ENCODE measurements at places on chromosomes 7 and 10.

DNA sequence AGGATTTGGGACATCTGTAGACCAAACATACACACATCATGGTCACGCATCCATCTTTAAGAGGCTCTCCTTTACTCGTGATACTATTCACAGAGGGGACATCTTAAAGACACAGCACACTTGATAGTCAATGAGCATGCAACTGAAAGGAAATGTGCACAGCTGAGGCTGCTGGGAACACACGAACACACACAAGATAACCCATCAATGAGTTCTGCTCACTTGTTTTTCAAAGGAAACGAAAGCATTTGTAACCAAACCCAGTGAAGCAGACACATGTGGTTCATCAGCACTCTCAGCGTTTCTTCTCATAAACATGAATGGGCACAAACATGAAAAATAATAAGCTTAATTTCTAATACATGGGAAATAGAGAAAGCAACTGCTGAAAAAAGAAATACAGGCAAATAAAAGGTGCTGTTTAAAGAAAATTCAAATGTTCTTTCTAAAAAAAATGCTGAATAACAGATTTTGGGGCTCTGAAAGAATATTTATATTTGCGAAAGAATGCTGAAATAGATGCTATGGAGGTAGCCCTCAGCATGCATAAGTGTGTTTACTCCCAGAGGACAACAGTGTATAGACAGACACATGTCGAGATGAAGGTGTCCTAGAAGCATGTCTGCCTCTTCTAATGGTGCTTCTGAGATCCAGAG lies 59.7 kb upstream of the LAMB4 start:
- DNase-seq, result no peak

DNA sequence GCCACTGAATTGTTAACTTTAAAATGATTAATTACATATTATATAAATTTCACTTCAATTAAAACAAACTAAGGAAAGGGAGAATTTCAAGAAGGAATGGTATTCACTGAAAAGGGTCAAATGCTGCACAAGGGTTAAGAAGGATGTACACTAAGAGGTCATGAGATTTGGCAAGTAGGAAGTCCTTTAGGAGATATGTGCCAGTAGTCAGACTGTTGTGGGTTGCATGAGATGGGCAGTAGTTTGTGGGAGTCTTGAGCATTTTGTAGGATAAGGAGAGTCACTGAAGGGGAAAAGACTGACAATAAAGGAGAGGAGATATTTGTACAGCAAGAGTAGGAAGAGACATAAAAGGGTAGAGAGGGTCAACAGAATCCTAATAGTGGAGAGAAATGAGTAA lies 12.4 kb upstream of the PTPN12 start:
- DNase-seq, result peak; percentile 32

DNA sequence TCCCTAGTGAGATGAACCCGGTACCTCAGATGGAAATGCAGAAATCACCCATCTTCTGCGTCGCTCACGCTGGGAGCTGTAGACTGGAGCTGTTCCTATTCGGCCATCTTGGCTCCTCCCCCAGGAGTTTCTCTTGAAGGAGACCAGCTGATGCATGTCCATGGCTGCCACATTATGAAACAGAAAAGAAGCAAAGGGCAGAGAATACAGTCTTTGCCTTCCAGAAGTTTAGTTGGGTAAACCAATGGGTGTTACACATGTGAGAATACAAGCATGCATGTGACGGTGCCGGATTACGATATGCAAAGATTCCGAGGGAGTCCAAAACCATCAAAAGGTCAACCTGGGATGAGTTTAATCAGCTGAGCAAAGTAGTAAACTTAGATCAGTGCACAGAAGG lies 151.6 kb downstream of the SEM1 start:
- DNase-seq, result no peak

GRCh38 chr10:49303711-49304110 lies 4.7 kb downstream of the C10orf71 start:
- DNase-seq, result no peak

DNA sequence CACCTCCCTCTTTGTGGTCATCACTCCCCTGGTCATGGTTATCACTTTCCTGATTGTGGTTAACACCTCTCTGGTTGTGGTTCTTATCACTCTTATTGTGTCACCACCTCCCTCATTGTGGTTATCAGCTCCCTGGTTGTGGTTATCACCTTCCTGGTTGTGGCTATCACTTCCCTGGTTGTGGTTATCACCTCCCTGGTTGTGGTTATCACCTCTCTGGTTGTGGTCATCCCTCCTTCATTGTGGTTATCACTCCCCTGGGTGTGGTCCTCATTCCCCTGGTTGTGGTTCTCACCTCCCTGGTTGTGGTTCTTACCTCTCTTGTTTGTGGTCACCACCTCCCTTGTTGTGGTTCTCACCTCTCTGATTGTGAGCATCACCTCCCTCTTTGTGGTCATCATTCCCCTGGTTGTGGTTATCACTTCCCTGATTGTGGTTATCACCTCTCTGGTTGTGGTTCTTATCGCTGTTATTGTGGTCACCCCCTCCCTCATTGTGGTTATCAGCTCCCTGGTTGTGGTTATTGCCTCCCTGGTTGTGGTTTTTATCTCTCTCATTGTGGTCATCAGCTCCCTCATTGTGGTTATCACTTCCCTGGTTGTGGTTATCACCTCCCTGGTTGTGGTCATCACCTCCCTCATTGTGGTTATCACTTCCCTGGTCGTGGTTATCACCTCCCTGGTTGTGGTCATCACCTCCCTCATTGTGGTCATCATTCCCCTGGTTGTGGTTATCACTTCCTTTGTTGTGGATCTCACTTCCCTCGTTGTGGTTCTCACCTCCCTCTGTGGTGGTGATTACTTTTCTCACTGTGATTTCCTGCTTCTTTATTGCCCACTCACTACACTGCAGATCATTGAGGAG lies 106.7 kb downstream of the GPR26 start:
- peak; percentile 23 for DNase-seq

GRCh38 chr10:125857185-125857760 lies 23.8 kb downstream of the DHX32 start:
- DNase-seq, result no peak

DNA sequence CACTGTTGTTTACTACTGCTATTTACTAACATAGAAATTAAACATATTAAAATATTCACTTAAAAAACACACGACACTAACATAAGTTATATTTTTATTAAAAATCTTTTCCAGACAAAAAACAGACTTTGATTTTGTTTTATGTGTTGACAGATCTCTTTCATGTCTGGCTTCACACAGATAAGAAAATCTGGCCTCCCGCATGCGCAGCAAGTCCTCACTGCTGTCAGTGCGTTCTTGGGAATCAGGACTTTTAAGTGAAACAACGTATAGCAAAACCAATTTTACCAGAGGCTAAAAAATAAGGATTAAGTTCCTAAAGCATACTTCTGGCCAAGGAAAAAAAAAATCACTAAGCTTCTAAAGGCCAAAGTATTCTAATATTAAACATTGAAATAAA lies 1.2 kb upstream of the IDI1 start:
- peak; percentile 42 for DNase-seq

GRCh38 chr10:58818900-58819299 lies 306.2 kb downstream of the BICC1 start:
- no peak for DNase-seq

DNA sequence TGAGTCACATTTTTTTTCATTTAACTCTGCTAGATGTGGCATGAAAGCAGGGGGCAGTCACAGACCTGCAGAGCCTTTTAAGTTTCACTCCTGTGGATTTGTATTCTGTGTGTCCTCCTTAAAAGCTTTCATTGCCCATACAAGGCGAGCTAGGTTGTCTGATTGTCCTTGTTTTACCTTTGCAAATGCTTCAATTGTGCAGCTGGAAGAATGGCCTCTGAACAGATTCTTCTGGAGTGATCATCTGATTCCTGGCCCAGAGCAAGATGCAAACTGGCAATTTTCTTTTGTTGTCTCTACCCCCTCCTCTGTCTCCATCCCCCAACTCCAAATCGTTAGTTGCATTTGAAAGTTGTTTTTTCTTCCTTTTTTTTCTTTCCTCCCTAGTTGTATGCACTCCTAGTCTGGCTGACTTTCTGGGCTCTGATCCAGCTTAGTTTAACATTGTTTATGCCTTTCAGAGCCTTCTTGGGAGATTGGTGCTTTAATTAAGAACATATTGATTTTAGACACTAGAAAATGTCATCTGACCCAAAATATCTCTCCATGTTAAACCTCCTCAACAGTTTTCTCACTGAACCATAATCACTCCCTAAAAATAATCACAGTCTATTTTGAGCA lies 150.2 kb downstream of the REEP3 start:
- DNase-seq, result no peak

- DNase-seq, result no peak
Measured at GRCh38 chr10:20598590-20598989, 298.5 kb downstream of the NEBL start.

- no peak for DNase-seq
Measured at GRCh38 chr7:98974205-98974604, 95.9 kb downstream of the TRRAP start.

GRCh38 chr7:66921396-66921917 lies 432 bp downstream of the TMEM248 start:
- peak; percentile 53 for DNase-seq

- no peak for DNase-seq
Measured at GRCh38 chr7:14258441-14258840, 269.0 kb upstream of the ETV1 start.

- no peak for DNase-seq
Measured at GRCh38 chr10:35594115-35595079, 10.7 kb upstream of the GJD4 start.

- DNase-seq, result no peak
Measured at GRCh38 chr10:50469288-50469687, 154.5 kb downstream of the SGMS1 start.

- DNase-seq, result no peak
Measured at GRCh38 chr10:78316451-78316931, 282.8 kb downstream of the RPS24 start.

DNA sequence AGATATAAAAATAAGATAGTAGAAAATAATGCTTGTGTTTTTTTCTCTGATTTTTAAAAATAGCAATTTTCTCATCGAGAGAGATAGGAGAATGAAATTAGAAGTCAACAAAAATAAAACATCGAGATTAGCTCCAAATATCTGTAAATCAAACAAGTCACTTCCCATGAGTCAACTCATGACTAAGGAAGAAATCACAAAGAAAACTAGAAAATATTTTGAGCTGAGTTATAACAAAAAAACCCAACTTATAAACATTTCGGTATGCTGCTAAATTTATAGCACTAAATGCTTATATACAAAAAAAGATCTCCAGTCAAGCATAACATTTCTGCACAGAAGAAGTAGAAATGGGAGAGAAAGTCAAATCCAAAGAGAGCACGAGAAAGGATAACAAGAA lies 140.1 kb downstream of the ITGA8 start:
- DNase-seq, result no peak

GRCh38 chr7:34059136-34059828 lies 153.9 kb downstream of the BMPER start:
- no peak for DNase-seq

- DNase-seq, result peak; percentile 53
Measured at GRCh38 chr10:124646483-124647352, 97.5 kb downstream of the FAM53B start.

DNA sequence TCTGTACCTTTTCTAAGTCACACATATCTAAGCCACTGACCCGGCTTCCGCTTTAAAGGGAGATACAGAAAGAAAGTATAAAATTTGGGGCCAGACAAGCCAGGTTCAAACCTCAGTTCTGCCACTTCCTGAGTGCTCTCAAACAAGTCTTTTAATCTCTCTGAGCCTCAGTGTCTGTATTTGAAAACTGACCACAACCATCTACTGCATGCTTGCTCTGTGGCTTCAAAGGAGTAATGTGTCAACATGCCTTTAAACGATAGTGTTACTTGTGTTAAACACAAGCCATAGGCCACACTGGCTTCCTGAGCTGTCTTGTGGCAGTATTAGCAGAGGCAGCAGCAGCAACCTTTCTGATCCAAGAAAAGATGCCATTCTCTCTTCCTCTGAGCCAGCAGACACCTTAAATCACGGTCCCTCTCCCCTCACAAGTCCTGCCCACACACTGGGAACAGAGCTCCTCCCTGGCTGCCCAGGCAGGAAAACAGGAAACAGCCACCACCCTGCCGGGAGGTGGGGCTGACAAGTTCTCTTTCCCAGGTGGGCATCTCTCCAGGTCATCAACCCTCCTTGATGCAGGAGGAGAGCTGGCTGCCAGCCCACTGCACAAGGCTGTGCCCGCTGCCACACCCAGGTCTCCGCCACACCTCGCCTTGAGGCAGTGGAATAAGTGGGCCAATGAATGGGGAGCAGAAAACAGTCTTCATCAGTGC lies 10.7 kb downstream of the HIP1 start:
- DNase-seq, result peak; percentile 60

GRCh38 chr10:98388101-98388655 lies 26.8 kb downstream of the PYROXD2 start:
- no peak for DNase-seq

DNA sequence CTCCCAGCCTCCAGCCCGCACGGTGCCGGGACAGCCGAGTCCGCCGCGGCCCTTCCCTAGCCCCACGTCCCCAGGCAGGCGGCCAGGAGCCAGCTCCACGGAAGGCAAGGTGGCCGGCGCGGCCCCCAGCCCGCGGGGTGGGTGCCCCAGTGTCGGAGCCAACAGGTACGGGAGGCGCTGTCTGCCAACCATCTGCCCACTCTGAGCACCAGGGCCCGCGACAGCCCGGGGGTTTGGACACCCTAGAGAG lies 75.8 kb downstream of the CALN1 start:
- DNase-seq, result no peak

- peak; percentile 37 for DNase-seq
Measured at GRCh38 chr10:78520737-78521430, 487.2 kb downstream of the RPS24 start.

GRCh38 chr10:101682172-101682825 lies 12.7 kb downstream of the FBXW4 start:
- DNase-seq, result peak; percentile 53

- DNase-seq, result no peak
Measured at GRCh38 chr7:93538061-93538460, 36.5 kb downstream of the CALCR start.

Data from NB4 (cell line).